ENCODE measurements at places on chromosomes 1 and 21.

GRCh38 chr1:43942411-43942810 is 4.3 kb upstream of the IPO13 start:
- no peak for DNase-seq

GRCh38 chr1:201660931-201661822 is 122.2 kb downstream of the NAV1 start:
- DNase-seq: no peak

- peak; percentile 53 for DNase-seq
Measured at GRCh38 chr1:206470692-206471414, 577 bp downstream of the IKBKE start.

- no peak for DNase-seq
Measured at GRCh38 chr1:188466539-188466938, 1637.8 kb downstream of the PLA2G4A start.

- DNase-seq: no peak
Measured at GRCh38 chr1:118244194-118244593, 59.2 kb upstream of the SPAG17 start.

DNA sequence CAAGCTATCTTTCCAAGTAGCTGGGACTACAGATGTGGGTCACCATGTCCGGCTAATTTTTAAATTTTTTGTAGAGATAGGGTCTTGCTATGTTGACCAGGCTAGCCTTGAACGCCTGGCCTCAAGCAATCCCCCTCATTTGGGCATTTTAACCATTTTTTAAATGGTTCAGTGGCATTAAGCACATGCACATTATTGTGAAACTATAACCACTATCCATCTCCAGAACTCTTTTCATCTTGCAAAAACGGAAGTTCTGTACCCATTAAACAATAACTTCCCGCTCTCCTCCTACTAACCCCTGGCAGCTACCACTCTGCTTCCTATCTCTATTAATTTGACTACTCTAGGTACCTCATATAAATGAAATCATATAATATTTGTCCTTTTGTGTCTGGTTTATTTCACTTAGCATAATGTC is 4.8 kb upstream of the IL6R start:
- DNase-seq: no peak

DNA sequence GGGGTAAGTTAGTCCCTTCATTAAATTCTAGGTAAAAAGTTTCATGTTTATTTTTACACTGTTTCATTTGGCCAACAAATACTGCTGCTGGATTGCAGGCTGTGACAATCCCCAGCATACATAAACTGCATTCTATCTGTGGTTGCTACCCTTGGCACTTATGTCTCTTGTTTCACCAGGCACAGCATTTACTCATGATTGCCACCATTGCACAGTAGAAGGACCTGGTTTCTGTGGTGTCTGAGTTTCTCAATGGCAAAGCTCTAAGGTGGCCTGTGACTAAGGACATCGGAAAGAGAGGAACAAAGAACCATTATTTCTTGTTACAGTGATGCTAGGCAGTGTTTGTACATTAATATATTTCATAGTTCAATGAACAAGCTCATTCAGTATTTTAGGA is 878.4 kb upstream of the NEGR1 start:
- no peak for DNase-seq

- no peak for DNase-seq
Measured at GRCh38 chr21:37546299-37546908, 179.8 kb downstream of the DYRK1A start.
